ENCODE measurements at places on chromosomes 12 and 14.

DNA sequence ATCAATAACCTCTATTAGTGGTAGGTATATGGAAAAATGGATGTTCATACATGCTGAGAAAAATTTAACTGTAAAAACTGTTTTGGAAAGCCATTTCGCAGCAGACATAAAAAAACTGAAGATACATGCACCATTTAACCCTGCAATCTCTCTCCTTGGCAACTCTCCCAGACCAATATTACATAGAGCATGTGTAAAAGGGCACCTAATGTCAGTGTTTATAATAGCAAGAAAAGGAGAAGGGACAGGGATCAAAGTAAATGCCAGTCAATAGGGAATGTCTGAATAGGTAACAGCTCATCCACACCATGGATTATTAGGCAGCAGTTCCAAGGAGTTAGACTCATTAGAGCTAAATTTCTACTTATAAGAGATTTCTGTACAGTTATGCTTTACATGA lies 77.2 kb downstream of the BTG1 start:
- no peak for DNase-seq

- no peak for DNase-seq
These were observed 657 bp downstream of the PEBP1 start for GRCh38 chr12:118136559-118137003.

- no peak for DNase-seq
These were observed 624 bp downstream of the M6PR start for GRCh38 chr12:8948701-8949341.

- no peak for DNase-seq
These were observed 58.0 kb downstream of the DIP2B start for GRCh38 chr12:50562520-50563433.

DNA sequence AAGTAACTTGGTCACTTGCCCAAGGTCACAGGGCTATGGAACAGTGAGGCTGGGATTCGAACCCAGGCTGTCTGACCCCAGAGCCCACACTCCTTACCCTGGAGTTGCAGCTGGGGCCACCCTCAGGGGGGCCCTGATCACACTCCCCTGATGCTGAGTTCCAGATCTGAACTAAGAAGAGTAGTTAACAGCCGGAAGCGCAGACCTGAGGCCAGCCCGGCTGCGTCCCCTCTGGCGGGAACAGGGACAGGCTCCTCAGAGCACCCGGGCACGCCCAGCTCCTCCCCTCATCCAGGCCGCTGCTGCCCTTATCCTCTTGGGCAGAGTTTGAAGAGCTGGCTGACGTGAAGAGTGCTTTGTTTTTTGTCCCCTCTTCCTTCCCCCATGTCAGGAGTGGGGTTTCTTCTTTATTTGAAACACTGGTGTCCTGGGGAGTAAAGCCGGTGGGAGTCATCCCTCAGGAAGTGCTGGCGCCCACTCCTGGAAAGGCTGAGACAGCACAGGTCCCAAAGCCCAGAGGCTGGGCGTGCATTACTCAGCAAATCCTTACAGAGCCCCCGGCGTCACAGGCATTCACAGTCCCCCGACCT lies 8.7 kb downstream of the PHB2 start:
- DNase-seq: no peak

GRCh38 chr12:46534327-46534840 lies 161.8 kb upstream of the SLC38A2 start:
- no peak for DNase-seq

- DNase-seq: no peak
These were observed 51.9 kb downstream of the SYNE3 start for GRCh38 chr14:95464514-95464913.

DNA sequence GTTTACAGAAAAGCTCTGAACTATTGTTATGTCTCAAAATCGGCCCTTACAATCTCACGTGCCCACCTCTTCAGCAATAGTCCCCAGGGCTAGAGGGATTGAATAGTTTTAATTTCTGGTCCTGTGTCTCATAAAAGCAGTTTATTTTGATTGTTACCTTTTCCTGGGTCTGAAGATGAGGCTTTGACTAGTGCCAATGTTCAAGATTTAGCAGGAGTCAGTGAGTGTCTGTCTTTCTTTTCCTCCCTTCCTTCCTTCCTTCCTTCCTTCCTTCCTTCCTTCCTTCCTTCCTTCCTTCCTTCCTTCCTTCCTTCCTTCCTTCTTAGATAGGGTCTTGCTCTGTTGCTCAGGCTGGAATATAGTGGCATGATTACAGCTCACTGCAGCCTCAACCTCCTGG lies 24.7 kb upstream of the SOCS2 start:
- DNase-seq: no peak

GRCh38 chr12:66296176-66296683 lies 6.1 kb upstream of the HELB start:
- no peak for DNase-seq

DNA sequence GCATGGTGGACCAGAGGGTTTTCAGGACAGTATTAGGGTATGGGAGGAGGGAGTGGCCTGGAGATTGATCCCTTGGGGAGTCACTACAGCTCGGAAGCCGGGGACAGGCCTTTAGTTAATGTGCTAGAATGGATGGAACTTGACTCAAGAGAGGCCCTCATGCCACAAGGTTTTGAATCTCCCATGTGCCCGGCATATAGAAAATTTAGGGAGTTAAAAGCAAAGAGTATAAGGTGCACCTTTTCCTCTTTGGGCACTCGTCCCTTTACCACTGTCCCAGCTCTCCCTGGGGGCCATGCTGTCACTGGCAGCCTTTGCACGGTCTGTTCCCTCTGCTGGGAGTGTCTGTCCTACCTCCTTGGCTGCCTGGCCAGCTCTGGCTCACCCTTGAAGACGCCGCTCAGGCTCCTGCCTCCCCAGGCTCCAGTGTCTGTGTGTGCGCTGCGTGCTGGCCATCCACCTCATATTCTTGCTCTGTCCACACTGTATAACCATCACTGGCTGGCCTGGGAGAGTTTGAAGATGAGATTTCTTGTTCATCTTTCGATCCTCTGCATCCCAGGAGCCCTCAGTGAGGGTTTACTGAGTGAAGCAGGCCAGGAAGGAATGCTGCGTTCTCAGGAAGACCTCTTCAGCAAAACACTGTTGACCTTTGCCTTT lies 161.3 kb downstream of the ZFP36L1 start:
- DNase-seq: no peak

- DNase-seq: no peak
These were observed 45.8 kb upstream of the BATF start for GRCh38 chr14:75476274-75476995.

GRCh38 chr12:89083491-89083890 lies 268.8 kb downstream of the DUSP6 start:
- no peak for DNase-seq

- no peak for DNase-seq
These were observed 274.2 kb upstream of the E2F7 start for GRCh38 chr12:77339610-77340009.

DNA sequence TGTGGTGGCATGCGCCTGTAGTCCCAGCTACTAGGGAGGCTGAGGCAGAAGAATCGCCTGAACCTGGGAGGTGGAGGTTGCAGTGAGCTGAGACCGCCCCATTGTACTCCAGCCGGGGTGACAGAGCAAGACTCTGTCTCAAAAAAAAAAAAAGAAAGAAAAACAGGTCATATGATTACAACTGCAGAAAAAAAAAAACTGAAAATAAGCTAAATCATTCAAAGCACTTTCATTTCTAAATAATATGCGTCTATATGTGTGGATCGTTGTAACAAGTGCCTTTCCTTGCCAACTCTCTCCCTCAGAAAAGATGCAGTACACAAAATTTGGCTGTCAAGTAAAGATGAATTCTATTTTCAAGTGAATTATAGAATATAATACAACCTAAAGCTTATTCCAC lies 42.4 kb downstream of the ATXN2 start:
- DNase-seq: no peak

DNA sequence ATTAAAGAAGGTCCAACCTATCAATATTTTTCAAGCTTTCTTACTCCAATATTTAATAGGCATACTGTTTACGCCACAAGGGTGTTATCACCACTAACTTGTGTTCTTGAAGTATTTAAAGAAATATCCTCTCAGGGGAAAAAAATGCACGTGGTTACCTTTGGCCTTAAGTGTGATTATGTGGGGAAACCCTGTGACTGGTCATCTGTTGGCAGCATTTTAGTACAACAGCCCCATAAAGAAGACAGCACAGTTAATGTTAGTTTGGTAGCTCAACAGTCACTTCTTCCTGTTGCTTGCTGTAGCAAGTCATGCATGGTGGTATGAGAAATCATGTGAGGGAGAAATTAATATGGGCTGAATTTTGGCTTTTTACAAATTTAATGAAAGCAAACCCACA lies 1021.5 kb upstream of the TMEM132C start:
- DNase-seq: no peak

- no peak for DNase-seq
These were observed 14.2 kb downstream of the NOXRED1 start for GRCh38 chr14:77409131-77409533.

GRCh38 chr12:25592725-25593495 lies 39.8 kb upstream of the LMNTD1 start:
- DNase-seq: no peak

DNA sequence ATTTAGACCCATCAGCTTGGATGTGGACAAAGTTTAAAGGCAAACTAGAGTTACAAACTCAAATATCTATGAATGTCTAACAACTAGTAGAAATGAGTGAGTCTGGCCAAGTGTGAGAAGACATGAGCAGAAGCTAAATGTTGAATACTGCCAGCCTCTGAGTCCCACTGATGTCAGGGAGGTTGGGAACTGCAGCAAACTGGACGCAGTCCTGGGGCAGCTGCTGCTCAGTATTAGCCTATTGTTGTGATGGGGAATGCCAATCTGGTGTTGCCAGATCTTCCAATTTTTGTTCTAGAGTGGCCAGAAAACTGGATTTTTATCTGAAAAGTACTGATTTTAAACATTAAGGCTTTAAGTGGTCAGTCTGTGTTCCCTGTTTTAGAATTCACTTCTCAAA lies 770.4 kb upstream of the STXBP6 start:
- DNase-seq: no peak

DNA sequence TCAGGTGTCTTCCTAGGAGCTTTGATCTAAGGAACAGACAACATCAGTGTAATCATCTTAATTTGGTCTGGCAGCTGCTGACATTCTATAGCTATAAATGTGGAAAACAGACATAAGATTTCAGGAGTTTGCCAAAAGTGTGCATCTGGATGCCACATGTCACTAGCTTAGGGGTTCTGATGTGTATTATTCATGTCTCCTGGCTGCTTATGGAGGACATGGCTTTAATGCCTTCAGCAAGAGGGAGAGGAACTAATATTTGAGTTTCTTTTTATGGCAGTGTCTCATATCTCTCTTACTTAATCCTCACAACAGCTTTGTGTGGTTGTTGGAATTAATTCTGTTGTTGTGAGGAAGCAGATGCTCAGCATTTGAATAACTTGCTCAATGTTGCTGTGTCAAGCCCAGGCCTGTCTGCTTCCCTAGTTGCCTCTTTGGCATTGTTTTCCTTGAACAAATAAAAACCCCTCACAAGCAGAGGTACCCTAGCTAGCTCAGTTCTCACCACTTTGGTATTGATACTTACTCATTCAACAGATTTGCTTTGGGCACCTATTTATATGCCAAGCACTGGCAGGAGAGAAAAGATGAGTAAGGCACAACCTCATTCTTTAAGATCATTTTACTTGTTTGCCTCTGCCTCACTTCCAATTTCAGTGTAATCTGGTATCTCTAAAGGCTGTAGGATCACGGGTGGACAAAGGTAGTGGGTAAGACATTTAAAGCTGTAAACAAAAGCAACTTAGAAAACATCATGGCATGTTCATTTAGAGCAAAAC lies 39.8 kb upstream of the EID3 start:
- DNase-seq: no peak

DNA sequence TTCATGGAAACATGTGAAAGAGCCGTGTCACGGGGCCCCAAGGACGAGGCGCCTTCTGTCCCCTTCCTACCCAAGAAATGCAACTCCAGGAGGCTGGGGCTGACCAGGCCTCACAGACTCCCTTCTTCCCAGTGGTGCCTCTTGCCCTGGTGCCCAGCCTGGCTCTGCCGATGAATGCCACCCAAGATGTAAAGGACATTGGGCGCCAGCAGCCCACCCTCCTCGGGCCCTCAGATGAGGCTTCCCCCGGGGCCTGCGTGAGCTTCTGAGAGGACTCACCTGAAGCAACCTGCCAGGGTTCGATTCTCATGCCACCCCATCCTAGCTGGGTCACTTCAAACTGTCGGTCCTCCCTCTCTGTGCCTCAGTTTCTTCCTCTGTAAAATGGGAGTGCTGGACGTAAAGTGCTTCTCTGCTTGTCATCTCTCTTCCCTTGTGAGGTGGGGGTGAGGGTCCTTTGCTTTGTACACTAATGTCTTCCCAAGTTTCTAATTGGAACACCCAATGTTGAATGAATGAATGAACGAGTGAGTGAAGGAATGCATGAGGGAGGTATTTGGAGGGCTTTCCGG lies 10.8 kb downstream of the FAM222A start:
- DNase-seq: no peak

- DNase-seq: no peak
These were observed 195.2 kb downstream of the ATXN7L3B start for GRCh38 chr12:74732826-74733225.

DNA sequence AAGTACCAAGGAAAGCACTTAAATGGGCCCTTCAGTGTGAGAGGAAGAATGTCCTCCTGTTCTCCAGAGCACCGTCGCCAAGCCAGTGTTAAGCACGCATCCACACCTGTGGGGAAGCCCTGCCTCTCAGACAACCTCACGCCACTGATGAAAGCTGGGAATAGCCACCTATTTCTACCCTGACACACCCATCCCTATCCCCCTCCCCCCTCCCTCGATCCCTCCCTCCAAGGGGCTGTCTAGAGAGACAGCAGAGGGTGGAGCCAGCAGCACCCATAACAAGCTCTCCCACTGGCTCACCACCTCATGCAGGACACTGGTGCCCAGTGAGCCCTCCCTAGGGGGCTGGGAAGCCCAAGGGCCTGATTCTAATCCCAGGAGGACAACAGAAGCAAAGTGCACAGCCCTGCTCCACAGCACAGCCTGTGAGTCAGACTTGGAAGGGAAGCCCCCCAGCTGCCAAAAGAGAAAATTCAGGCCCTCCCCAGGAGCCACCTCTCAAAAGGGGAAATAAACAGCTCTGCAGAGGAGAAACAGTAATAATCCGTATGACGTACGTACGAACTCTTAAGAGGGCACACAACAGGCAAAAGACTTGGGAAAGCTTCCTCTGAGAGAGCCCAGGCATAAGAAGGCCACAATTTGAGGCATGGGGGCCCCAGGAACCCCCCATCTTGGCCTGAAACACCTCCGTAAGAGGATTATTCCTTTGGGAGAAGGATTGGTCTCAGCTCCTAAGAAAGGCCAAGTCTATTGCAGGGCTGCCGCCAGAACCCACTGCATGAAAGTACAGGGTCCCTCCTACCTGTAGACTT lies 7.8 kb downstream of the PITPNM2 start:
- DNase-seq: no peak

Measured in cerebellar nuclear complex (tissue), 1 donor.